ENCODE measurements at places on chromosomes 4 and X. TPM values are rescaled to one million over a fixed set of nuclear protein-coding genes. Genes with fewer than 3 reads are reported as not detected.

CXCL1 gene
- total RNA-seq = 0.38 TPM

GRCh38 chr4:88660446-88661294 lies 37.0 kb downstream of the NAP1L5 start:
- H3K36me3 ChIP-seq = no peaks in the 10 kb centered on the region
- peak overlapping the region; percentile 13 for H3K27ac ChIP-seq
- DNase-seq = peak; percentile 46
- H3K4me3 ChIP-seq = no peak overlapping the region
- H3K27me3 ChIP-seq = no peaks in the 10 kb centered on the region

DNA sequence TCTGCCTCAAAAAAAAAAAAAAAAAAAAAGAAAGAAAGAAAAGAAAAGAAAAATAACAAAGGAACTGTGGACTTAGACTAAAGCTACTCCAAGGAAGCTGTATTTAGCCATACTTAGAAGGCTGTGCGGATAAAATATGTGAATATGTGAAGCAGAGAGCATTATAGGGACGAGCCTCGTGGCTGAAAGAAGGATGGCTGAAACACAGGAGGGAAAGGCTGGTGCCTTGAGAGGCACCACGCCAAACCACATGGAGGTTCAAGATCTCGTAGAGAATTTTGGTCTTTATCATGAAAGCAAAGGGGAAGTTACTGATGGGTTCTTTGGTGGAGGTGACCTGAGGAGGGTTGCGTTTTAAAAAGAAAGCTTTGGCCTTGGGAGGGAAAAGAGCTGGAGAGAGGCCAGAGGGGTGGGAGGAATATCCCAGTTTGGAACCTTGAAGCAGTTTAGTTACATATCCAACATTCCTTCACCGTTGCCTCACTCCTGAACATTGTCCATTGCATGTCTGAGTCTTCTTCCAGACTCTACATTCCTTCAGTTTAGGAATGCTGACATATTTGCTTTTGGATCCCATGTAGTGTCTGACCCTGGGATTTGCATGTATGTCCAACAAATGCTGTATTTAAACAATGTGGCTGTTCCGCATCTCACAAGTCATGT lies 82.5 kb downstream of the CPE start:
- DNase-seq = peak; percentile 57
- H3K36me3 ChIP-seq = no peaks in the 10 kb centered on the region
- H3K4me3 ChIP-seq = no peak overlapping the region
- H3K27ac ChIP-seq = peak overlapping the region; percentile 72
- no peaks in the 10 kb centered on the region for H3K27me3 ChIP-seq

GRCh38 chr4:140679576-140679975 lies 76.6 kb downstream of the TBC1D9 start:
- H3K36me3 ChIP-seq = no peaks in the 10 kb centered on the region
- H3K4me3 ChIP-seq = no peak overlapping the region
- no peak for DNase-seq
- no peak overlapping the region for H3K27ac ChIP-seq

DNA sequence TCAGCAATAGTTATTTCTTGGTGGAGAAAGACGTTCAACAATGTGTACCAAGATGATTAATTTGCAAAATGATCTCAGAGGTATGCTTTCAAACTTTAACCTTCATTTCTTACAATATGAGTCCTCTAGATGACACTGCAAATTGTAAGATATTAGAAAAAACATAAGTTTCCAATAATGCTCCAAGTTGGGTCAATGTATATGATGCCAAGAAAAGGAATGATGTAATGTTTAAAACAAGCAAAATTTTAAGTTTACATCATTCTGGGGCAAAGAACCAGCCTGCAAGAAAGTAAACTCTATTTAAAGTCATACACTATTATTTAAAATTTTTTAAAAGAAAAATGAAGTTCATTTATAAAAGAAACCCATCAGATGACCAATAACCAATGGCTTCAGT lies 56.1 kb downstream of the PRSS12 start:
- DNase-seq = no peak
- no peaks in the 10 kb centered on the region for H3K36me3 ChIP-seq
- H3K4me3 ChIP-seq = no peak overlapping the region
- H3K4me1 ChIP-seq = no peaks in the 10 kb centered on the region

TRPC3 gene
- total RNA-seq = 3.3 TPM

SYN1 gene
- total RNA-seq = 1.5 TPM

GRCh38 chrX:39817754-39818470 lies 279.8 kb downstream of the BCOR start:
- H3K36me3 ChIP-seq = no peaks in the 10 kb centered on the region
- no peaks in the 10 kb centered on the region for H3K27me3 ChIP-seq
- H3K4me3 ChIP-seq = no peak overlapping the region
- DNase-seq = no peak
- H3K4me1 ChIP-seq = peaks cover 31% of the 10 kb centered on the region
- H3K27ac ChIP-seq = no peak overlapping the region

DNA sequence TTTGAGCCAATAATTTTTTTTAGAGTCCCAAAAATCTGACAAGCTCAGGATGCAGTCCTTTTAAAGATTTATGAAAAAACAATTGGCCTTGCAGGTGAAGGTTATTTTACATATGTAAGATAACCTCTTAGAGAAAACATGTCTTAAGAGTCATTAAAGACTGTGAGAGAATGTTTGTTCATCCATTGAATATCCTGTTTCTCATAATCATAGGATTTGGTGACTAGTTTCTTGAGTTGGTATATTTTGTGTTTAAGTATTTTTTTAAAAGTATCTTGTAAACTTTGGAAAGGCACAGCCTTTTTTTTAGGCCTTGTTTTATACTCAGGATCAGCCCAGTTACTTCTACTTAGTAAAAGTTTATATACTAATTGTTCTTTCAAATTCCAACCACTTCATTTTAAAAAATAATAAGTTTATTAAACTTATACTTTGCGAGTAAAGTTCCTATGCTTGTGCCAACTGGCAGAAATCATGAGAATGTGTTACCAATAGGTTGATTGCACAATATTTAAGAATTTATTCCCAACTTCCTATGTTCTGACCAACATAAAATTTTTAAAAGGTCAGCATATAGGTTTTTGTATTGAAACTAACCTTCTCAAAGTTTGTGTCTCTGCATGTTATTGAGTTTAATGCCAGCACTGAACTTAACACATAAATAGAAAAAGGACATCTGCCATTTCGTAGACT lies 40.0 kb upstream of the ARSJ start:
- no peak overlapping the region for H3K4me3 ChIP-seq
- no peaks in the 10 kb centered on the region for H3K27me3 ChIP-seq
- no peaks in the 10 kb centered on the region for H3K36me3 ChIP-seq
- H3K4me1 ChIP-seq = peaks cover 15% of the 10 kb centered on the region

DNA sequence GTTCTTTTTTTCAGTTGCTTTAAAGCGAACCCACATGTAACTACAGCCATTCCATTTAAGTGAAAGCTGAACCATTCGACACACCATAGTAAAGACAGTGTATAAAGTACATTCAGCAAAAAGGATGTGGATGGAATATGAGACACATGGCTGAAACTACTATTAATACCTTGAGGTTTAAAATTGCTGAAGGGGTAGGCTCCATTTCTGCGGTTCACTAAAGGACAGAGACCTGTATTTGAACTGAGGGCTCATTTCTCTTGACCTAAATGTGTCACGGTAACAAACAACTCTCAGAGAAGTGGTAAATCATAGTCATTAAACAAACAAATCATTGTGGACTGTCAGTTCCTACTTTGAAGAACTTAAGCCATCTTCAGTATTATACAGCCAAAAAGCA lies 1085.6 kb upstream of the TENM3 start:
- no peaks in the 10 kb centered on the region for H3K27me3 ChIP-seq
- H3K36me3 ChIP-seq = no peaks in the 10 kb centered on the region
- no peak overlapping the region for H3K4me3 ChIP-seq
- no peak for DNase-seq

DNA sequence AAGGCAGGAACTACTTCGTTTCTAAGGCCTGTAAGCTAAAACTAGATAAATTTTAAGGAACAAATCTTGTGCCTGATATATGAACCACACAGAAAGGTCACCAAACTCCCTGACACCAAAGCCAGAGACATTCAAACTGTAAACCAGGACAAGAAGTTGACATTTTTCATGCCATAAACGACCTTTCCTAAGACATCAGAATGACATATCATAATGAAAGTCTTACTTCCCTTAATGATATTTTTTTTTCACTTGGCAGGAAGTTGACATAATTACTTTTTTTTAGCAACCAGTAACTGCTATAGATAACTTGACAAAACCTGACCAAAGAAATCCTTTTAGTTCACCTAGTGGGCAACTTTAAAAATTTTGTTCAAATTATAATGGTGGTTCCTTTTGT lies 231.5 kb upstream of the AGTR2 start:
- no peaks in the 10 kb centered on the region for H3K4me1 ChIP-seq
- no peak overlapping the region for H3K27ac ChIP-seq
- no peaks in the 10 kb centered on the region for H3K27me3 ChIP-seq

GRCh38 chrX:71911731-71912050 lies 1.0 kb downstream of the NHSL2 start:
- DNase-seq = no peak
- H3K4me3 ChIP-seq = no peak overlapping the region
- peaks cover 10% of the 10 kb centered on the region for H3K27me3 ChIP-seq

TRPC5OS gene
- total RNA-seq = not detected

GRCh38 chrX:74291577-74291963 lies 12.4 kb upstream of the ZCCHC13 start:
- no peaks in the 10 kb centered on the region for H3K4me1 ChIP-seq
- no peak for DNase-seq
- peak overlapping the region; percentile 83 for H3K27ac ChIP-seq
- peaks cover 45% of the 10 kb centered on the region for H3K36me3 ChIP-seq

GRCh38 chr4:145719752-145720624 lies 40.0 kb downstream of the C4orf51 start:
- H3K4me3 ChIP-seq = no peak overlapping the region
- no peak for DNase-seq
- H3K27ac ChIP-seq = no peak overlapping the region

DNA sequence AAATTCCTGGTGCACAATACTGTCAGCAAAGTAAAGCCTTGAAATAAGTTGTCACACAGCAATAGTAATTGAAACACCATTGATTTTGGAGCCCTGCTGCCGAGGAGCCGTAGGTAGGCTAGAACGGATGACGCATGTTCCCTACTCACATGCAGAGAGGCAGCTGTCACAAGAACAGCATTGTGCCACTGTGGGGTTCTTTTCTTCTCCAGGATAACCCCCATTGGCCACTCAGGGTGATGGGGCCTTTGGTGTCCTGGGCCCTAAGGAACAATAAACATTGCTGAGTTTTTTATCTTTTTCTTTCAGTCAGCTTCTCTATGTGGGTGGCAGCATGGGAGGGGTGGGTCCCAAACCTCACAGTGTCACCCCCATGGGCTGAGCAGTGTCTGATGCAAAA lies 542.3 kb downstream of the BCOR start:
- H3K4me1 ChIP-seq = peaks cover 14% of the 10 kb centered on the region
- H3K27ac ChIP-seq = no peak overlapping the region
- no peaks in the 10 kb centered on the region for H3K36me3 ChIP-seq
- H3K4me3 ChIP-seq = no peak overlapping the region
- no peak for DNase-seq

NEUROG2 gene
- total RNA-seq = 0.03 TPM

- DNase-seq = no peak
- no peaks in the 10 kb centered on the region for H3K36me3 ChIP-seq
- H3K4me1 ChIP-seq = no peaks in the 10 kb centered on the region
- no peaks in the 10 kb centered on the region for H3K27me3 ChIP-seq
Observed at GRCh38 chrX:57422289-57422688, 135.8 kb downstream of the FAAH2 start.

GRCh38 chr4:169627307-169627706 lies 6.9 kb downstream of the CLCN3 start:
- H3K27me3 ChIP-seq = no peaks in the 10 kb centered on the region
- no peak overlapping the region for H3K27ac ChIP-seq
- no peak for DNase-seq
- H3K4me1 ChIP-seq = peaks cover 7% of the 10 kb centered on the region
- H3K4me3 ChIP-seq = no peak overlapping the region
- H3K36me3 ChIP-seq = no peaks in the 10 kb centered on the region

DNA sequence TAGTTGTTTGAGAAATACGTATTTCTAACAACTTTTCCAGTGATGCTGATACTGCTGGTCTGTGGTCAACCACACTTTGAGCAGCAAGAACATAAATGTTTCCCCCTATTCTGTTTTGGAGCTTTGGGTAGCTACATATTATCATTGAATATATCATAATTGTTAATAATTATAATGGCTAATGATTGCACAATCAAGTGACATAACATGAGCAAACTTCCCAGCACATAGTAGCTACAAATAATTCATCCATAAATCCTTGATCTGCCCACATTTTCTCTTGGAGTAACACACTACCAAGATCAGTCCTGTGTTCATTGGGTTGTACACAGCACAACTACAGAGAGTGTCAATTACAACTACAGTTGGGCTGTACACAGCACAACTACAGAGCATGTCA lies 436.3 kb upstream of the MAGEB18 start:
- no peak for DNase-seq
- no peaks in the 10 kb centered on the region for H3K36me3 ChIP-seq
- no peaks in the 10 kb centered on the region for H3K27me3 ChIP-seq
- H3K27ac ChIP-seq = no peak overlapping the region
- no peak overlapping the region for H3K4me3 ChIP-seq
- no peaks in the 10 kb centered on the region for H3K4me1 ChIP-seq

DNA sequence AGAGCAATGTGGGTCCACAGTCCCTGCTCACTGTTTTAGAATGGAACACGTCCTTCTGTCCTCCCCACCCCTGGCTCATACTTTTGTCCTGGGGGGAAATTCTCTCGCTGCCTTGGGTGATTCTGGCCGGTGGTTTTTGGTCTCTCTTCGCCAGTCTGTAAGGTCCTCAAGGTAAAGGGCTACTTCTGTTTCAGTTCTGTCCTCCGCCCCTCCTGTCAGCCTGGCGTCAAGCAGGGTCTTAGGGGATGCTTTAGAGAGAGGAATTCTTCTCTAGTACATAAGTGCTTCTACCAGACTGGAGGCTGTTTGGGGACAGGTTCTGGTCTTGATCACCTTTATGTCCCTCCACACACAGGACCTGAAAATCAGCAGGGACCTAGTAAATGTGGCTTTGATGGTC lies 617 bp upstream of the MRFAP1L1 start:
- no peak overlapping the region for H3K27ac ChIP-seq
- H3K27me3 ChIP-seq = no peaks in the 10 kb centered on the region
- DNase-seq = no peak

DNA sequence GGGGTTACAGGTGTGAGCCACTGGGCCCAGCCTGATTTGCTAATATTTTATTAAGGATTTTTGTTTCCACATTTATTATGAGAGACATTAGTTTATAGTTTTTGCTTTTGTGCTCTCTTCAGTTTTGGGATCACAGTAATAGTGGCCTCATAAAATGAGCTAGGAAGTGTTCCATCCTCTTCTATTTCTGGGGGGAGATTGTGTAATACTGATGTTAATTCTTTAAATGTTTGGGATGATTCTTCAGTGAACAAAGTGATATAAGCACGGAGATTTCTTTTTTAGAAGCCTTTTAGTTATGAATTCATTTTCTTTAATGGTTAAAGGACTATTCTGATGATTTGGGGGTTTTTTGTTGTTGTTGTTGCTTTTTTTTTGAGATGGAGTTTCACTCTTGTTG lies 41.3 kb downstream of the RBMX start:
- H3K27me3 ChIP-seq = no peaks in the 10 kb centered on the region
- H3K4me1 ChIP-seq = no peaks in the 10 kb centered on the region
- H3K4me3 ChIP-seq = no peak overlapping the region
- no peak for DNase-seq
- no peaks in the 10 kb centered on the region for H3K36me3 ChIP-seq
